Aorta (tissue), 5 donors: ENCODE measurements at places on chromosomes 13 and 19. TPM values are rescaled to one million over a fixed set of nuclear protein-coding genes. Genes with fewer than 3 reads are reported as not detected.

DNA sequence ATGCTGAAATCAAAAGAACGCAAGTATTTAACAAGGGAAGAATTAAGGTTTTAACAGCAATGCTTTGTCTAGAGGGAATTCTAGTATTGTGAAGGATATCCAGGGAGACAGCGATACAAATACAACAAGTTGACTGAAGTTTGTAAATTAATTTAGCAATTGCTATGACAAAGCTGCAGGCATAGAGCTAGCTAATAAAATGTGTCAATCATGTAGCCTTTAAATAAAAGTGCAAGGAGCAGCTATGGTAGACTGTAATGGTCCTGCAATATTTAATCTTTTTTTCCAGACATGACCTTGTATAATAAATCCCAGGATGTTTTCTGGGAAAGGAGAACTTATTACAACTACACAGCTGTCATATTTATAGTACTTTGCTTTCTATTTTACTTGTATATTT, 779.3 kb downstream of the SLITRK5 start:
- DNase-seq, result no peak

GRCh38 chr19:52270266-52270885, 989 bp downstream of the ZNF766 start:
- DNase-seq, result no peak

- DNase-seq, result no peak
Measured at GRCh38 chr13:35987572-35988513, 143.3 kb downstream of the DCLK1 start.

The SERTAD1 gene
- 27.8 TPM for total RNA-seq

DNA sequence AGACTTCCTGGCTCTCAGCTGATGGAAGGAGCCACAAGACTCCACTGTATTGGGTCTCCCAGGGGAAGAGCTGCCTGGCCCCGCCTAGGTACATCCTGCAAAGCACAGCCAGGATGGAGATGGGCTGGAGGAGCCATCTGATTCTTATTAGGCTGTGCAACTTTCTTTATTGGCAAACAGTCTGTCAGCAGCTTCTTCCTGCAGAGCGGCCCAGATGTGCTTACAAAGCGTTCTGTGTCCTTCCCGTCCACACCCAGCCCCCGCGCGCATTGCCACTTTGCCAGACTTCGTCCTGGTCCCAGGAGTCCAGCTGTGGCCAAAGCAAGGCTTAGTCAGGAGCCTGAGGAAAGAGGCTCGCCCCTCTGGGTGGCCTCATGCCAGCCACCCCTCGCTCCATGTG, 409.3 kb downstream of the ZNF536 start:
- DNase-seq, result no peak

DNA sequence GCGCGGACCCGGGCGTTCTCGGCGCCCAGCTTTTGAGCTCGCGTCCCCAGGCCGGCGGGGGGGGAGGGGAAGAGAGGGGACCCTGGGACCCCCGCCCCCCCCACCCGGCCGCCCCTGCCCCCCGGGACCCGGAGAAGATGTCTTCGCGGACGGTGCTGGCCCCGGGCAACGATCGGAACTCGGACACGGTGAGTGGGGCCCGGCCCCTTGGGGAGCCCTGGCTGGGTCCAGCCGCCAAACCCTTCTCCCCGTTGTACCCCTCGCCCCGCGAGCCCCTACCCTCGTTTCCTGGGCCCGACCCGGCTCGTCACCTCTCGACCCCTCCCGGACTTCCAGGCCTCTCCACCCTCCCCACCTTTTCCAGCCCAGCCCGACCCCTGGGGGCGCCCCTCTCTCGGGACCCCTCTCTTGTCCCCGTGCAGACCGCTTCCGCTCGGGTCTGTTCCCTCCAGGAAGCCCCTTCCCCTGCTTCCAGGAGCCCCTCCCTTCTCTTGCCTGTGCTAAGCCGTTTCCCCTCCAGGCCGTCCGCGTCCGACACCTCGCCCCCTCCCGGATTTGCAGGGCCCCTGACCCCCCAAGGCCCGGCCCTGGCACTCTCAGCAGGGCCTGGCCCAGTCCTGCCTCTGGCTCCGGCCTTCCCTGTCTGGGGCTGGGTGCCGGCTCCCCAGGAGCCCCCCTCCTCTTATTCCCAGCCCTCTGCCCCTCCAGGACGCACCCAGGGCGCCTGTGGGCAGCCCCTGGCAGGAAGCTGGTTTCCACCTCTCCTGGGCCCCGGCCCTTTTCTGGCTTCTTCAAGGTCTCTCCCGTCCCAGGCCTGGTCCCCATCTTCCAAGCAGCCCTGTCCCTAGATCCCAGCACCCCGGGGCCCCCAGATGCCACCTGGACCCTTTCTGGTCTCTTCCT, 632 bp downstream of the MARK4 start:
- DNase-seq, result peak; percentile 64

- no peak for DNase-seq
Measured at GRCh38 chr19:43315851-43316250, 37.6 kb upstream of the CD177 start.

GRCh38 chr19:35533201-35533821, at the start of gene GAPDHS:
Gene GAPDHS (plus strand): TSS chr19:35533456. CDS start chr19:35533528, 72 bp downstream.
- DNase-seq, result no peak

The RASL11A gene
- total RNA-seq, result 40.5 TPM

DNA sequence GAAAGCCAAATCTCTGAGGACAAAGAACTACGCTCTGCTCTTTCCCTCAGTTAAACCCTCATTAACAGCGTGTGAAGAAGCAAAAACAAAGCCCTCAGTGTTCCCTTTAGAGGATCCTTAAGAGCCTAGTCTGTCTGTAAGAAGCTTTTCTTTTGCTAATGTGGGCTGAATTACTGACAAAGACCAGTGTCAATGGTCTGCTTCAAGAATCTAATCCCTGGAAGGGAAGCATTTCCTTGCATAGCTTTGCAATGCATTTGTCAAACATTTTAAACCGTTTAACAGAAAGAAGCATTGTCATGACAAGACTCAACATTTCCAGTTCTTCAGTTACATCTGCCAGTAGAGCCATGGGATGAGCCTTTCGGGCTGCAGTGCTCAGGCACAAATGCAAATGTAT, 64.9 kb downstream of the EDNRB start:
- DNase-seq, result no peak

DNA sequence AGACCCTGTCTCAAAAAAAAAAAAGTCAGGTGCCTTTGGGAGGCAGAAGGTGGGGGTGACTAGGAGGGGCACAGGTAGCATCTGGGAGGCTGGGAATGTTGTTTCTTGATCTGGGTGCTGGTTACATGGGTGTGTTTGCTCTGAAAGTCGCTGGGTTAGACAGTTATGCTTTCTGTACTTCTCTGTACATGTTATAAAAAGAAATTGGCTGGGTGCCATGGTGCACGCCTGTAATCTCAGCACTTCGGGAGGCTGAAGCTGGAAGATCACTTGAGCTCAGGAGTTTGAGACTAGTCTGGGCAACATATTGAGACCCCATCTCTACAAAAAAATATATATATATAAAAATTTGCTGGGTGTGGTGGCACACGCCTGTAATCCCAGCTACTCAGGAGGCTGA, 15.1 kb downstream of the NOSIP start:
- no peak for DNase-seq

- no peak for DNase-seq
Measured at GRCh38 chr19:28542394-28543243, 670.3 kb downstream of the UQCRFS1 start.

The THSD8 gene
- not detected for total RNA-seq
